ENCODE measurements at places on chromosomes 16 and 17.

DNA sequence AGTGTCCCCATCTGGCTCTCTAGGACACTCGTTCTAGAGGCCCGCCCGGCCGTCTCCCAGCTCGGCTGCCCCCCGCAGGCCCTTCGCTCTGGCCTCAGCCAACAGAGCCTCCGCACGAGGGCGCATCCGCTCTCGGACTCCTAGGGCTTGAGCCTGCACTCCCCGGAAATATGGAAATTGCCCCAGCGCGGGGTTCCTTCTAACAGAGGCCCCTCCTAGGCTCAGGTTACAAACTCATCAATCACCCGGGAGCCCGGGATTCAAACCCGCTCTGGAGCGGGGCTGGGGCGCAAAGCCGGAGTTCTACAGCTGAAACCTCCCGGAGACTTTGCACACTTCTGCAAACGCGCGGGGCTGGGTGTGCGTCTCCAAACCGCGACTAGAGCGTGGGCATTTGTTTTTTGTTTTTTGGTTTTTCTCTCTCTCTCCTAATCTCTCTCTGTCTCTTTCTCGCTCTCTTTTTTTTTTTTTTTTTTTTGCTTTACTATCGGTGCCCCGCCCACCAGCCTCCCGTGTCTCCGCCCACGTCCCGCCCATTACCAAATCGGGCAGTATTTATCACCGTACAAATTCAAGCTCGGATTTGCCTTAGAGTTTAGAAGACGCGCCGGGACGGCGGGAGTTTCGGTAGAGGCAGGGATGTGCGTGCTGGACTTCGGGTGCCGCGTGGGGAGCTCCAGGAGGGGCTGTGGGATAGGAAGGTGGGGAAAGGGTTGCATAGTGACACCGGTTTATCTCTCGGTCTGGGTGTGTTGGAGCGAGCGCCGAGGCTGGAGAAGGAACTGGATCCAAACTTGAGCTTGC is 2.4 kb upstream of the FOXL1 start:
- peak; percentile 75 for DNase-seq

- peak; percentile 81 for DNase-seq
Observed at GRCh38 chr16:89314357-89314756, 96.9 kb downstream of the ZNF778 start.

DNA sequence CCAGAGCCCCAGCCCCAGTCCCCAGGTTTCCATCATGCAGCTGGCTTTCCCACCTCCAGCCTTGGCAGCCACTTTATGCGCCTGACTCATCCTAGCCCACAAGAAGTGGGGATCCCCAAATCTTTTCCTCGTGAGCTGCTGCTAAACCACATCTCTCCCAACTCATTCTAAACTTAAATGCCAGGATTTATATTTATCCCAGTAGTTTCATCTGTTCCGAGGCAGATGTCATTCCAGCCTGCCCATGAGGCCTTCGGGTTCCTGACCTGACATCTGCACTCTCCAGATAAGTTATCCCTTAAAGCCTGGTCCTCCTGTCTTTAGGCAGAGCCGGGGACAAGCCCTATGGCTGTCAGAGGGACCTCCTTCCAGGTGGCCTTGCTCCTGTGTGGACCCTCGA is 16.6 kb downstream of the PLXDC1 start:
- no peak for DNase-seq

DNA sequence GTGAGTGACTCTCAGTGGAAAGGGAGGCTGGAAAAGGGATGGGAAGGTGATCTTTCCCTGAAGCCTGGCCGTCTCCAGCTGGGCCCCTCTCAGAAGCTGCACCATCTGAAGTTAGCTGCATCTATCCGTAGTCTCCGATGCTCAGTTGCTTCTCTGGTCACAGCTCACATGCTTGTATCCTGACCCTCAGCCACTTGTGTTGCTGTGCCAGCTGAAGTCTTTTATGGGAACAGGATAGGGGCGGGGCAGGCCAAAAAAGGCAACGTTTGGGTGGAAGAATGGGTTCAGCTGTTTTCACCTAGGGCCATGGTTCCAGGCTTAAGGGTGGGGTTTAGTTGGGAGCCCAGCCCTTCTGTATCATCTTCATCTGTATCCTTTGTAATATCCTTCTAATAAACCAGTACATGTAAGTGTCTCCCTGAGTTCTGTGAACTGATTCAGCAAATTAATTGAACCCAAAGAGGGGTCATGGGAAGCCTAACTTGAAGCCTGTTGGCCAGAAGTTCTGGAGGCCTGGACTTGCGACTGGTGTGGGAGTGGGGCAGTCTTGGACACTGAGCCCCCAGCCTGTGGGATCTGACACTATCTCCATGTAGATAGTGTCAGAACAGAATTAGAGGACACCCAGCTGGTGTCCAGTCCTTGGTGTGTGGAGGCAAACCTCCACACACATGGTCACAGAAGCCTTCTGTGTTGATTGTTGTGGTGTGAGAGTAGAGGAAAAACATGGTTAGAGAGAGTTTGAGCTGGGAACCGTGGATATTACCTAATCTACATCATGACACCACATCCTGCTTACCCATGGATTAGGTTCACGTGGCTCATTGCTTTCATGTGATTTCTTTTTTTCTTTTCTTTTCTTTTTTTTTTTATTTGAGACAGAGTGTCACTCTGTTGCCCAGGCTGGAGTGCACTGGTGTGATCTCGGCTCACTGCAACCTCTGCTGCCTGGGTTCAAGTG is 49.3 kb upstream of the FBXO47 start:
- DNase-seq, result no peak

DNA sequence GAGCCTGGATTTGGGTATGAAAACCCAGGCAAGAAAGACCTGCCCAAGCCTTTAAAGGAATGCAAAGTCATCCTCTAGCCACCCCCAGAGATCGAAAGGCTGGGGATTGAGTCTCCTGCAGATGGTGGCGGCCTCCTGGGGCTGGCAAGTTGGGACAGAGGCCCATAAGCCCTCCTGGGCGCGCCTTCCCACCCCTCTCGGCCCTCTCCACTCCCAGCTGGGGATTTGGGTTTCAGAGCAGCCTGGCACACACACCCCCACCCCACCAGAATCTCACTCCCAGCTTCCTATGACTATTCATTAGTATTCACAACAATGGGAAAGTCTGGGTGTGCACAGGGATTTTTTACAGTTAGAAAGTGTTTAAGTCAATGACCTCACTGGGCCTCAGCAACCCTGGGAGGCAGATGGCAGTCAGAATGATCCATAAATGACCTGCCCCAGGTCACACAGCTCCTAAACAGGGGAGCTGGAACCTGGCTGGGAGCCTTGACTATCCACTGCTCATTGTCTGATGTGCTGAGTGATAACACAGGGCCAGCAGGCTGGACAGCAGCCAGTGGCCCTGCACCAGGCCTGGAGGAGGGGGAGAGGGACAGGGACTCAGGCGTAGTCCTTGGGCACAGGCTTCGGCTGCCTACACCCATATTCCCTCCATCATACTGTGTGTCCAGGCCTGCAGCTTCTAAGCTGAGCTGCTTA is 12.1 kb downstream of the NHERF1 start:
- no peak for DNase-seq

- no peak for DNase-seq
Observed at GRCh38 chr16:54862529-54862928, 68.1 kb upstream of the IRX5 start.

DNA sequence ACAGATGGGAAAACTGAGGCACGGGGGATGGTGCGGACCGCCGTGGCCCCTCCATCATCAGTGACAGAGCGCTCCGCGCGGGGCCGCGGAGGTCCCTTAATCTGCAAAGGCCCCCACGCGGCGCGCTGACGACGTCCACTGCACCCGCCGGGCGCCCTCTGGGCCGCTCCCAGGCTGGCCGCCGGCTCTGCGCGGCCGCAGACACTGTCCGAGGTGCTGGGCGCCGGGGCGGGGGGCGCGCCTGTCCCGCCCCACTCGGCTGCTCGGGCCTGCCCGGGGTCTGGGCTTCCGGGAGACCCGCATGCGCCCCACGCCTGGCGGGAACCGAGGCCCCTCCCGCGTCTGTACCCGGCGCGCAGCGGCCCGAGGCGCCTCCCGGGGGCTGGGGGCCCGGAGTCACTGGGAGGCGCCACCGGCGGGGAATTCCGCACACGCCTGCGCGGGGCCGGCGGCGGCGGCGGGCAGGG is 550 bp upstream of the RNF213 start:
- DNase-seq, result peak; percentile 94

GRCh38 chr16:23175651-23176050 is 6.9 kb upstream of the SCNN1G start:
- DNase-seq, result no peak

GRCh38 chr16:50743581-50744225 is 1.8 kb downstream of the CYLD start:
- no peak for DNase-seq

DNA sequence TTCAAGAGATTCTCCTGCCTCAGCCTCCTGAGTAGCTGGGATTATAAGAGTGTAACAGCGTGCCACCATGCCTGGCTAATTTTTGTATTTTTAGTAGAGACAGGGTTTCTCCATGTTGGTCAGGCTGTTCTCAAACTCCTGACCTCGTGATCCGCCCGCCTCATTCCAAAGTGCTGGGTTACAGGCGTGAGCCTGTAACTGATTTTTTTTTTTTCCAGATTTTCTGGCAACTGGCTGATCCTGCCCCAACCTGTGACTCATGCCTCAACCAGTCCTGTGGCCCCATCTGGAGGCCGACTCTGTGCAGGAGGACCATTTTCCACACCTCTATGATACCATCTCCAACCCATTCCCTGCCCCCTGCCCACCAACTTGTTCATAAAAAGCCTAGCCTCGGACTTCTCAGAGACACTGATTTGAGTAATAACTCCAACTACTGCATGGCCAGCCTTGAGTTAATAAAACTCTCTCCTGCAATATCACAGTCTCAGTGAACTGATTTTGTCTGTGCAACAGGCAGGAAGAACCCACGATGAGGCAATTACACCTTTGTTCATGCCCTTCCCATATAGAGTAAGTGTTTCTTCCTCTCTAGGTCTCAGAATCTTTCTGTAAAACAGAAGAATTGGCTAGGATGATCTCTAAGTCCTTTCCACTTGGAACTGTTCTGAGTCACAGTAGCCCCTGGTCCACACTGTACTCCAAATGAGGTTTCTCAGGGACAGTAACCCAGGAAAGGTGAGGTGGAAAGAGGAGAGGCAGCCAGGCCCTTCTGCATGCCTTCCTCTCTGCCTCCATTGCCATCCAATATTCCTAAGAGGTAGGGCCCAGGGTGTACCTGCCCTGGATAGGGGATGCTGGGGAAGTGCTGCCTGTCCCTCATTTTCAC is 8.8 kb upstream of the CNOT1 start:
- DNase-seq, result no peak

- no peak for DNase-seq
Observed at GRCh38 chr17:1469231-1469852, 13.3 kb upstream of the CRK start.

- DNase-seq, result no peak
Observed at GRCh38 chr17:56913000-56913311, 893 bp downstream of the TRIM25 start.

DNA sequence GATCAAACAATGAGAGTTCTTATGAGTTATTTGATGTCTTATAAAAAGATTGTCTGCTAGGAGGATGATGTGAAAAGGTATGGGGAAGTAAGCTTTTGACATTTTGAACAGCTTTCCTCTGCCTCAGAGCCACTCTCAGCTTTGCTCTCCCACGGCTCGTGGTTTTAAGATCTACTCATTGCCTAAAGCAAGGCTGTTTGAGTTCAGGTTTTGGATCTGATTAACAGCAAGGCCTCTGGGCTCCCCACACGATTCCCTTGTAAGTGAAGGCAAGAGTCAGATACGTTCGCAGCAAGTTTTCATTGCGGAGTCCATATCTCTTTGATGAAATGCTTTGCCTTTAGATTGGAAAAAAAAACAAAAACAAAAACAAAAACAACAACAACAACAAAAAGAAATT is 515.0 kb upstream of the SALL1 start:
- DNase-seq, result no peak

GRCh38 chr17:47119746-47120520 is 69.2 kb downstream of the CDC27 start:
- DNase-seq, result no peak

DNA sequence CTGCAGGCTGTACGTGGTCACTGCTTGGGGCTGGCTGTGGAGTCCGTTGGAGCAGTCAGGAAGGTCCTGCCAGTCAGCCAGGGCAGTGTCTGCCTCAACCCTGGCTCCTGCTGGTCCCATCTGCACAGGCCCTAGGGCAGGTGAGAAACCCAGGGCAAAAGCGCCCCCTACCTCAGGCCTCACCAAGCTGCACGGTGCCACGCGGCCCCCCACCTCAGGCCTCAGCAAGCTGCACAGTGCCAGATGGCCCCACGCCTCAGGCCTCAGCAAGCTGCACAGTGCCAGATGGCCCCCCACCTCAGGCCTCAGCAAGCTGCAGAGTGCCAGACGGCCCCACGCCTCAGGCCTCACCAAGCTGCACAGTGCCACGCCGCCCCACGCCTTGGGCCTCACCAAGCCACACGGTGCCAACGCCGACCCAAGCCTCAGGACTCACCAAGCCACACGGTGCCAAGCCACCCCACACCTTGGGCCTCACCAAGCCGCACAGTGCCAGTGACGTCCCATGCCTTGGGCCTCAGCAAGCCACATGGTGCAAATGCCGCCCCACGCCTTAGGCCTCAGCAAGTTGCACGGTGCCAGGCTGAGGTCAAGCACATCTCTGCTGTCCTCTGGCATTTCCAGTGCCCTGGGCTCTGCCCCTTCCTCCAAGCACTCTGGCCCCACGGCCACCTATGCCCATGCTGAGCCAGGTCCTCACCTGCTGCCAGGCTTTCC is 5.5 kb downstream of the TMEM204 start:
- DNase-seq, result no peak

DNA sequence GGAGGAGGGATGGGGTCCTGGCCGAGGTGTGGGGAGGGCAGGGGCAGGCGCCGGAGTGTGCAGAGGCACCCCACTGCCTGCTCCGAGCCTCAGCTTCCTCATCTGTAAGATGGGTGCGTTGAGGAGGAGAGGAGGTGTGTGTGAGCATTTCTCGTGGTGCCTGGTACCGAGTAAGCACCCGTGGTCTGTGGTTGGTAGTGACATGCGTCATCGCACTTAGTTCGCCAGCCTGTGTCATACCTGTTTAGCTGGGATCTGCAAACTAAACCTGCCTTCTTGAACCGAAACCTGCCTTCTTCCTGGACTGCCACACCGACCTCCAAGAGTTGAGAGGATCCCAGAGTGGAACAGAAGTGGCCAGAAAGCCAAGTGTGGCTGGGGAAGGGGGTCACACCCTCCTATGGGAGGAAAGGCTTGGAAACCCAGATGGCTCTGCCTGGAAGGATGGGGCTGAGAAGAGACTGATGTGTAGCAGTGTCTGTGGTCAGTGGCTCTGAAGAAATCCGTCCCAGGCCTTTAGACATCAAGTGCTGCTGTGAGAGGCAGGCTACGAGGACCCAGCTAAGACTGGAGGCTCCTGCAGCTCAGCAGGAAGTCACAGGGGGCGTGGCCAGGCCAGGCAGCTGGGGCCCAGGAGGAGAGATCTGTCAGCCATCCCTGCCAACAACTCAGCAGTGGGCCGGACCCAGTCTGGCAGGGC is 162.6 kb upstream of the PLCG2 start:
- DNase-seq, result peak; percentile 88

GRCh38 chr16:82960918-82961317 is 334.1 kb downstream of the CDH13 start:
- no peak for DNase-seq
